ENCODE measurements at places on chromosomes 3 and 15.
A peak's percentile ranks its signal among the peaks of the same experiment; 100 is the strongest.

DNA sequence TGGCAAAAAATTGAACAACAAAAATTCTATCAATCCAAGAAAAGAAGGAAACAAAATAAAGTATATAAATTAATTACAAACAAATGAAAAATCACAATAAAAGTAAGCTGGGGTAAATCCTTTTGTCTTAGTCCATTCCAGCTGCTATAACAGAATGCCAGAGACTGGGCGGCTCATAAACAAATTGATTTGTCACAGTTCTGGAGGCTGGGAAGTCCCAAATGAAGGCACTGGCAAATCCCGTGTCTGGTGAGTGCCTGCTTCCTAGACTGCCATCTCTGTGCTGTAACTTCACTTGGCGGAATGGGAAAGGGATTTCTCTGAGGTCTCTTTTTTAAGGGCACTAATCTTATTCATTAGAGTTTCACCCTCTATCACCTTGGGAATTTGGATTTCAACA is 53.6 kb upstream of the RPL35A start:
- no peak for DNase-seq

- no peak for DNase-seq
Observed at GRCh38 chr15:60935130-60935529, 294.0 kb downstream of the RORA start.

GRCh38 chr3:122080207-122080587 is 25.0 kb downstream of the CD86 start:
- DNase-seq = no peak

GRCh38 chr3:132504375-132504933 is 87.2 kb downstream of the DNAJC13 start:
- DNase-seq = no peak

DNA sequence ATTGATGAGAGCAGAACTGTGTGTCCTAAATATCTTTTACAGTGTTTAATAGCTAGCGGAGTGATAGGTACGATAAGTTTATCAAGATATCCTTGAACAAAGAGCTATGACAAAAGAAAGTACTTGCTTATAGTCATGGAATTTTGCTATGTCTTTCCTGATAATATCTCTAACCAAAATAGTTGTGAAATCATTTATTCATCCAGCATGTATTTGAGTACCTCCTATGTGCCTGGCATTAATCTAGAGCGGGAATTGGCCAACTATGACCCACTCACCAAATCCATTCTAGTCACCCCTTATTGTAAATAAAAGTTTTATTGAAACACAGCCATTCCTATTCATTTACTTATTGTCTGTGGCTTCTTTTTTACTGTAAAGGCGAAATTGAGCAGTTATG is 46.6 kb downstream of the ZFAND6 start:
- DNase-seq = no peak

- no peak for DNase-seq
Observed at GRCh38 chr15:27683121-27683520, 416.0 kb downstream of the OCA2 start.

GRCh38 chr3:177177749-177178221 is 19.5 kb downstream of the TBL1XR1 start:
- no peak for DNase-seq

DNA sequence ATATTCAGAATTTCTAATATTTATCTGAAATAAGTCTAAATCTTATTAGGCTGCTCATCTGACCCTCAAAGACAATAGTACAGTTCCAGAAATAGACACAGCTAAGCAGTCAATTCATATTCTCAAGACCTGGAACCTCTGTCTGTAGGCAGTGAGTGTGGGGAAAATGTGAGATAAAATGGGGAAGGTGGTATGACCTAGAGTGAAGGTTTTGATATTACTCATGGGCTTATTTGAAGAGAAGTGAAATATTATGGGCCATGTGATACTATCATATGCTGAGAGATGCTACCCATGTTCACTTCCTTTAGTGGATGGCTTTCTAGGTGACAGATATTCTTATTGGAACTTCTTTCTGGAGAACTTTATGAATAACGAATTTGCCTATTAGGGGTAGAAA is 33.5 kb downstream of the TGFBR2 start:
- peak; percentile 64 for DNase-seq

- peak; percentile 84 for DNase-seq
Observed at GRCh38 chr3:12984023-12984823, 89.0 kb downstream of the IQSEC1 start.

- DNase-seq = no peak
Observed at GRCh38 chr3:11826628-11827265, 19.9 kb downstream of the TAMM41 start.

DNA sequence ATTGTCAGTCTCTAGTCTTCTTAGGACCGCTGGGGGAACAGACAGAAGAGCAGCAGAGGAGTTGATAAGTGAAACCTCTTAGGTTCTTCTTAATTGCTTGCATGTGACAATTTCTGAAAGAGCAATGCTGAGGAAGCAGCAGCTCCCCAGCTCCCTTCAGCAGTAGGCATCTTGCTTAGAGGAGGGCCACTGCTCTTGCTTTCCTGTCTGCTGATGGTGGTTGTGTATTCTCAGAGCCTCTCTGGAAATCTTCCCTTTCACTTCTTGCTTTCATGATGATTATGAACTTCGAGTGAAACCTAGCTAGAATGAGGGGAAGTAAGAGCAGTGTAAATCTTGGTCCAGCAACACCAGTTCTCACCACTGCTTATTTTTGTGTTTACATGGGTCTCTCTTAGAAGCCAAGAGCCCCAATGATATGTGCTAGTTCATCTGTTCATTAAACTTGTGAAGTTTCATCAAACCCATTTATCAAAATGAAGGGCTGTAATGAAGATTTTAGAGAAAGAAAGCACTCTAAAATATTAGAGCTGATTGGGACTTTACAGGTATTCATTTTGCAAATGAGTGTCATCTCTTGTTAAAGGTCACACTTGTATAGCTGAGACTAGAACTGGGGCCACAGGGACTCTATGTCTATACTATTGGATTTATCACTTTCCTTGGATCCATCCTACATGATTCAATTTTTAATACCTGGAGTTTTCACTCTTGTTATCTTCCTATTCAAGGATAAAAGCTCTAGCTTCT is 246.7 kb downstream of the LPP start:
- DNase-seq = peak; percentile 9

DNA sequence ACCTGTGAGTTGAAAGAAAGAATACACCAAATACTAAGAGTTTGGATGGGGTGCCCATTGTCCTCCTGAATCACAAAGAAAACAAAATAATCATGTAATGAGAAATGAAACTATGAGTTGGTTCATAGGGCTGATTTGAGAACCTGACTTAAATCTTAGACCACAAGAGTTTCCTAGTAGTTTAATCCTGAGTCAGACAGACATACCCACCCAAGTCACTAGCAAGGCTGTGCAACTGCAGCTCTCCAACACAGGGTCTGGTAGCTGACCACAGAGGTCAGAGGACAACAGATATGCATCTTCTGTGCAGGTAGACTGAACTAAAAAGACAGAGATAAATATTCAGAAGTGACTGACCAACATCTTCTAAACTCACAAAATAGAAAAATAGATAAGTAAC is 296.3 kb upstream of the TMCO5A start:
- no peak for DNase-seq

DNA sequence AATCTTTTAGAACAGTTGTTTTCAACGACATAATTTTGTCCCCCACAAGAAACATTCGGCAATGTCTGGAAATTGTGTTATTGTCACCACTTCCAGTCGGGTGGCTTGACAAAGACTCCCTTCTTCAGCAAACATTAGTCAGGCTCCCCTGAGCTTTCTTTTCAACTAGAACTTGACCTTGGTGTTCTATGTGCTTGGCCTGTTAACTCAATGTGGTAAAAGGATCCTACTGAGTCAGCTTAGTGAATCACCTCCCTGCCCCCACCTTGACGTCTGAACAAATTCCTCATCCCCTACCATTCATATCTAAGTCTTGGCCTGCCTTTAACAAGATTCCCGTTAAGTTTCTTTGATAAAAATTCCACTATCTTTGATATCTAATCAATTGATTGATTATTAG is 465.0 kb upstream of the ROBO1 start:
- no peak for DNase-seq

- DNase-seq = no peak
Observed at GRCh38 chr15:29434280-29434679, 164.7 kb upstream of the NSMCE3 start.

GRCh38 chr3:35932995-35933394 is 293.7 kb downstream of the ARPP21 start:
- peak; percentile 53 for DNase-seq

DNA sequence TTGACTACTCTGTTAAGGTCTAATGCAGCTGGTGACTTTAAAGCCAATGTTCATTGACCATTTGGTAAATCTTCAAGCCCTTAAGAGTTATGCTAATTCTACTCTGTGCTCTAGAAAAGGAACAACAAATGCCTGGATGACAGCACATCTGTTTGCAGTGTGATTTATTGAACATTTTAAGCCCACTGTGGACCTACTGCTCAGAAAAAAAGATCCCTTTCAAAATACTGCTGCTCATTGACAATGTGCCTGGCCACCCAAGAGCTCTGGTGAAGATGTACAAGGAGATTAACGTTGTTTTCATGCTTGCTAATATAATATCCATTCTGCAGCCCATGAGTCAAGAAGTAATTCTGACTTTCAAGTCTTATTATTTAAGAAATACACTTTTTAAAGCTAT is 110.8 kb downstream of the TBC1D5 start:
- no peak for DNase-seq
